ENCODE measurements at places on chromosomes 4 and X.
A peak's percentile ranks its signal among the peaks of the same experiment; 100 is the strongest.

GRCh38 chr4:156217236-156217635 is 263.6 kb upstream of the CTSO start:
- H3K4me1 ChIP-seq, result no peaks in the 10 kb centered on the region
- H3K4me3 ChIP-seq, result no peak overlapping the region
- DNase-seq, result no peak
- H3K36me3 ChIP-seq, result no peaks in the 10 kb centered on the region
- no peaks in the 10 kb centered on the region for H3K27me3 ChIP-seq
- no peak overlapping the region for H3K27ac ChIP-seq

GRCh38 chrX:13482746-13483541 is 86.5 kb upstream of the EGFL6 start:
- H3K36me3 ChIP-seq, result no peaks in the 10 kb centered on the region
- H3K27me3 ChIP-seq, result no peaks in the 10 kb centered on the region
- H3K27ac ChIP-seq, result no peak overlapping the region
- DNase-seq, result no peak

DNA sequence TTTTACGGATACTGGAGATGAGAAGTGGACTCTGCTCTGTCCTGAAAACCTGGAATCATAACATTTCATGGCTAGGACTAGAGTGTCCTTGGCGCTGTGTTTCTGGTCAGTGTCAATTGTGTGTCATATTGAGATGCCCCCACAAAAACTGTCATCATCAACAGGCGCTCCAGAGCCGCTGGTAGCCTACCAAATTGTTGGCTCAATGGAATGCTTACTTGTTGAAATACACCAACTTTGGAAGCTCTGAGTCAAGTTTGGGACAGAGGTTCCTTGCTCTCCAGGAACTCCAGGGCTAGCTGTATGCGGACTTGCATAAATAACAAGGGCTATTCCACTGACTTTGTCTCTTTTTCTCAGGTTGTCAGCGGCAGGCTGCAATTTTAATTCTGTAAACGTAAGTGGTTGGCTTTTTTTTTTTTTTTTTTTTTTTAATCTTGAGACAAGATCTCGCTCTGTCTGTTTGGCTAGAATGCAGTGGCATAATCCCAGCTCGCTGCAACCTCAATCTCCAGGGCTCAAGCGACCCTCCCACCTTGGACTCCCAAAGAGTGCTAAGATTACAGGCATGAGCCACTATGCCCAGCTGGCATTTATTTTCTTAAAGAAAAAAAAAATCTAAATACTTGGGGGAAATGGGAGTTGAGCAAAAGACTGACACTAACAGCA is 871 bp upstream of the HPGD start:
- H3K4me3 ChIP-seq, result peak overlapping the region; percentile 74
- H3K4me1 ChIP-seq, result peaks cover 6% of the 10 kb centered on the region
- DNase-seq, result no peak

DNA sequence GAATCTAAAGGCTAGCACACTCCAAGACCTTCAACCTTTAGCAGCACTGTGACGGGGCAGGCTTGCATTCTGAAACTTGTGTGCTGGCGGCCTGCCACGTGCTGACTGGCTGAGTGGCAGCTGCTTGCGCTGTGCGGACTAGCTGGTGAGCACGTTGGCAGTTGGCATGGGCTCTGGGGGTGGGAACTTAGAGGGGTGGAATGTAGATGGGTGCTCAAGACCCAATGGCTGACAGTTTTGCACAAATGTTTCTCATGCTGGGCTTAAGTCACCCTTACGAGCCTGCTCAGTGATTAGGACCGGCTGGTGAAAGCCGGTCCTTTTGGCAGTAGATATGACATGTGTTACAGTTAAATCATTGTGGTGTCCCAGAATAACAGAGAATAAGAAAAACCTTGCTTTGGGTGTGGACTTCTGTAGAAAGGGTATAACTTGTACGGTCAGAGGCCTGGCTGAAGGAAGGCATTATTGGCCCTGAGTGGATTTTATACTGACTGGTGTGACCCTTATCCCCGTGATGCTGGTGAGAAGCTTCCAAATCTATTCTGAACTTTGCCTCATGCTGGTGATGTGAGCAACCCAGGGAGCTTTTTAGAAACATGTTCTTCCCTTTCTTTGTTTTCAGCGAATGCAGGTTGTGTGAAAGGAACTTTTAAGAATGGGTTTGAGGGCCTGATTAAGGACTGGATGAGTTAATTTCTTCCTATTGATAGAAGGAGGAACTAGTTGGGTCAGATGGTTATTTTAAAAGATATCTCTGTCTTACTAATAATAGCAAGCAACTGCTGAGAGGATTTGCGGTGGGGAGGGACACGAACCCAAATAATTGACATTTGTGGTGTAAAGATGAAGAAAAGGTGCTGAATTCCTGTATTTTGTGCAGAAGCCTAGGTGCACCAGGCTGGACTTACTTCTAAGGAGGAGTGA is 107.4 kb upstream of the SLC4A4 start:
- H3K27ac ChIP-seq, result peak overlapping the region; percentile 62
- no peaks in the 10 kb centered on the region for H3K36me3 ChIP-seq
- no peaks in the 10 kb centered on the region for H3K27me3 ChIP-seq
- DNase-seq, result no peak
- H3K4me1 ChIP-seq, result peaks cover 8% of the 10 kb centered on the region

- no peak for DNase-seq
- H3K27ac ChIP-seq, result no peak overlapping the region
- no peak overlapping the region for H3K4me3 ChIP-seq
- peaks cover 19% of the 10 kb centered on the region for H3K36me3 ChIP-seq
- no peaks in the 10 kb centered on the region for H3K27me3 ChIP-seq
Measured at GRCh38 chr4:107618656-107619055, 101.4 kb downstream of the PAPSS1 start.

- H3K27me3 ChIP-seq, result no peaks in the 10 kb centered on the region
- no peaks in the 10 kb centered on the region for H3K36me3 ChIP-seq
- DNase-seq, result no peak
- H3K4me3 ChIP-seq, result no peak overlapping the region
- H3K4me1 ChIP-seq, result no peaks in the 10 kb centered on the region
- H3K27ac ChIP-seq, result no peak overlapping the region
Measured at GRCh38 chrX:100447655-100448397, 37.8 kb upstream of the PCDH19 start.

DNA sequence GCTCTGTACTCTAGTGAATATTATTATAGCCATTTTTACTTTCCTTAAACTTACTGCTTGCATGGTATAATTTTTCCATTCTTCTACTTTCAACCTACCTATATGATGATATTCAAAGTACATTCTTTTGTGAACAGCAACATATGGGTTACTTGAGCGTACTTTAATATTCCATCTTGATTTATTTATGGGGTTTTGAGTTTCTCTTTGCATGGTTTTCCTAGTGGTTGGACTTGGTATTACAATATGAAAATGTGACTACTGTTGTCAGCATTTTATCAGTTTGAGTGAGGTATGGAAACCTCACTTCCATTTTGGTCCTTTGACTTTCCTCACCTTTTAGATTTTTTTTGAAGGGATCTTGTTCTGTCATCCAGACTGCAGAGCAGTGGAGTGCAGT is 35.9 kb downstream of the ADGRG4 start:
- no peak for DNase-seq
- no peaks in the 10 kb centered on the region for H3K36me3 ChIP-seq
- no peaks in the 10 kb centered on the region for H3K27me3 ChIP-seq
- H3K27ac ChIP-seq, result no peak overlapping the region
- no peaks in the 10 kb centered on the region for H3K4me1 ChIP-seq

DNA sequence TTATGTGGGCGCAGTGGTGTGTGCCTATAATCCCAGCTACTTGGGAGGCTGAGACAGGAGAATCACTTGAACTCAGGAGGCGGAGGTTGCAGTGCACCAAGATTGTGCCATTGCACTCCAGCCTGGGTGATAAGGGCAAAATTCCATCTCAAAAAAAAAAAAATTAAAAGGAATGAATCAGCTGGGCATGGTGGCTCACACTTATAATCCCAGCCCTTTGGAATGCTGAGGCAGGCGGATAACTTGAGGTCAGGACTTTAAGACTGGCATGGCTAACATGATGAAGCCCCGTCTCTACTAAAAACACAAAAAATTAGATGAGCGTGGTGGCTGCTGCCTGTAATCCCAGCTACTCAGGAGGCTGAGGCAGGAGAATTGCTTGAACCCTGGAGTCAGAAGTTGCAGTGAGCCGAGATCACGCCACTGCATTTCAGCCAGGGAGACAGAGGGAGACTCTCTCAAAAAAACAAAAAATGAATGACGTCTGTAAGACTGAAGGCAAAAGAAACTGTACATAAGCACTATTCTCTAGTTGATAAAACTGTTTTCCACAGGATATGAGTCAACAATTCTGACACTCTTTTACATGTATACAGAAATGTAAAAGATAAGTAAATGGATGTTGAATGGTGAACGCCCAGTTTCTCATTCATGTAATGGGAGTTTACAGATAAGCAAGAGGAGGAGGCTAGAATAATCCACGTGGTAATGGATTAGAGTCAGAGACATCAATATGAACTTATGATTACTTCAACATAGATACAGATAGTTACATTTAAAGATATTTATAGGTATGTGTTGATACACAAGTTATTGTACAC is 22.2 kb downstream of the CENPC start:
- no peaks in the 10 kb centered on the region for H3K27me3 ChIP-seq
- H3K4me1 ChIP-seq, result no peaks in the 10 kb centered on the region
- no peak overlapping the region for H3K27ac ChIP-seq

GRCh38 chr4:110787707-110788106 is 164.8 kb upstream of the PITX2 start:
- no peak overlapping the region for H3K4me3 ChIP-seq
- DNase-seq, result no peak
- no peaks in the 10 kb centered on the region for H3K36me3 ChIP-seq
- H3K4me1 ChIP-seq, result no peaks in the 10 kb centered on the region
- no peaks in the 10 kb centered on the region for H3K27me3 ChIP-seq
